CD4-positive, alpha-beta T cell treated with Interferon alpha-2 for 1 hour (primary cell): ENCODE measurements at places on chromosomes 4 and X.

DNA sequence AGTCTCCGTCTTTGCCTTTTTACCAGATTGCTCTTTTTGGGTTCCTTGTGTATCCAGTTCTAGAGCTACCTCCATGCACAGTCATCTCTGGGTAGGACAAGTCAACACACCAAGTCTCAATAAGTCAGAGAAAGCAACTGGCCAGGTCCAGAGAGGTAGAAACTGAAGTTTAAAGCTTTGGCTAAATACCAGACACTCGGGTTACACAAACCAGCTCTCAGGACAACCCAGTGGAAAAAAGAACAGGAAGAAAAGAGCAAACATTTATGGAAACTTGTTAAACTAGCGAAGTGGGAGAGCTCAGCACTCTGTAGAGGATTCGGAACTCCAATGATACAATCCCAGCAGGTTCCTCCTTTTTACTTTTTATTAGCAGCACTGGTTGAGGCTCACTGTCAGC lies 291.0 kb upstream of the CPEB2 start:
- no peak for DNase-seq

DNA sequence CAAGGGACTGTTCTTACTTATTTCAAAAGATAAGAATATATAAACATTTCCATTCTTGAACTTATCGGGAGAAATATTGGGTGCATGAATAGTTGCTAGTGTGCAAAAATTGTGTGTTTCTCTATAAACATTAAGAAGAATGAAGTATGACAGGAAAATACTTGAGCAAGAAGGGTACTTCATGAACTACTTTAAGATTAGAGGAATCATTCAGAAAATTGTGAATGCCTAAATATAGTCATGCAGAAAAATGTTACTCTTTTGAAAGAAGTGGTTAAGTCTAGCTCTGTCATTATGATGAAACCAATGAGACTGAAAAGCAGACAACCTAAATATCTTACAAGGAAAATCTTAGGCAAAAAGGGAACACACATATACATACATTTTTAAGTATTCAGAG lies 207.8 kb upstream of the PCDH18 start:
- no peak for DNase-seq

DNA sequence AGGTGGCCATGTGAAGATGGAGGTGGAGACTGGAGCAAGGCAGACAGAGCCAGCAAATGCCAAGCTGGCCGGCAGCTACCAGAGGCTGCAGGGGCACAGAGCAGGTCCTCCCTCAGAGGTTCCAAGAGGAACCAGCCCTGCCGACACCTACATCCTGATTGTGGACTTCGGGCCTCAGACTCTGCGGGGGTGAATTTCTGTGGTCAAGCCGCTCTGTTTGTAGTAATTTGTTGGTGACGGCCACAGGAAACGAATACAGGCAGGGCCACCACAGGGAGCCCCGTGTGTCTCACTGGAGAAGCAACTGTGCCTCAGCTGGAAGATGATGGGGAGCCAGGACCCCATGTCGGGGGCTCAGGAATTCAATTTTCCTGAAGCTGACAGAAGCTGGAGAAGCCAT lies 28.3 kb downstream of the ZFYVE28 start:
- DNase-seq, result no peak

DNA sequence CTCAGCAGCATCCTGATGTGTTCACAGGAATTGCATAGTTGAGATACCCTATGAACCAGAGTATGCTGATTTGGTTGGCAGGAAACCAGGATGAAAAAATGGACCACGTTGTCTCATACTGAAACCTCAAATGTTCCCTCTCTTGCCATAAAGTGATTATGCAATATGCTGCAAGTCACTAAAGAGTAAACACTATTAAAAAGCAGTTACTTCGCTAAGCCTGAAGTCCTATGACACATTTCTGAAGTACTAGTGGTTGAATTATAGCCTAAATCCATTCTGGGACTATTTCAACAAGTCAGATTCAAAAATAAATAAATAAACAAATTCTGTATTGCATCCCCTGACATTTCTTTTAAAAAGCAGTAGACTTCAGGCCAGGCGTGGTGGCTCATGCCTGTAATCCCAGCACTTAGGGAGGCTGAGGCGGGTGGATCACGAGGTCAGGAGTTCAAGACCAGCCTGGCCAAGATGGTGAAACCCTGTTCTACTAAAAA lies 106.0 kb upstream of the NAP1L5 start:
- no peak for DNase-seq

- DNase-seq, result no peak
Observed at GRCh38 chr4:139558235-139559088, 2.4 kb upstream of the SETD7 start.

GRCh38 chr4:8596891-8597290 lies 4.3 kb downstream of the CPZ start:
- DNase-seq, result no peak

DNA sequence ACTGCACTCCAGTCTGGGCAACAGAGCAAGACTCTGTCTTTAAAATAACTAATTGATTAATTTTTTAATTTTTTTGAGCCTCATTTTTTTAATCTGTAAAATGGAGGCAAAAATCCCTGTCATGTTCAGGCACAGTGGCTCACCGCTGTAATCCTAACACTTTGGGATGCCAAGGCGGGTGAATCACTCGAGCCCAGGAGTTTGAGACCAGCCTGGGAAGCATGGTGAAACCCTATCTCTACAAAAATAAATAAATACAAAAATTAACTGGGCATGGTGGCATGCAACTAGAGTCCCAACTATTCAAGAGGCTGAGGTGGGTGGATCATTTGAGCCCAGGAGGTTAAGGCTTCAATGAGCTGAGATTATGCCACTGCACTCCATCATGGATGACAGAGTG lies 15.4 kb downstream of the AMTN start:
- DNase-seq, result no peak

DNA sequence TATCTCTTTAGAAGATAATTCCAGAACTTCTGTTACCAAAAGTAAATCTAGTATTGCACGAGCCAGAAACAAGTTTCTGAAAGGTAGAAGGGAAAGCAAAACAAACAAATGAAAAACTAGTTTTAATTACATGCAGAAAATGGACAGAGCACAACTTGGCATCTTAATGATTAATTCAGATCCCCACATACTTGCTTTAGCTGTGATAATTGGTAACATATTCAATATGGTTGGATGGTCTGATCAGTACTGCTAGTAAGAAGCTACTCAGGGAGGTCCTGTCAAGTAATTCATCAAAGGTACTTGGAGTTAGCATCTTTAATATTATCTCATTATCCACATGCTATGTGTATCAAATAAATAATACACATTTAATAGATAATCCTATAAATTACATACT lies 204.3 kb downstream of the TRAM1L1 start:
- no peak for DNase-seq

GRCh38 chr4:186566068-186566467 lies 10.7 kb upstream of the MTNR1A start:
- DNase-seq, result no peak

GRCh38 chrX:28124416-28124815 lies 143.2 kb upstream of the DCAF8L1 start:
- no peak for DNase-seq

- no peak for DNase-seq
Observed at GRCh38 chr4:8831221-8832112, 40.2 kb downstream of the HMX1 start.

DNA sequence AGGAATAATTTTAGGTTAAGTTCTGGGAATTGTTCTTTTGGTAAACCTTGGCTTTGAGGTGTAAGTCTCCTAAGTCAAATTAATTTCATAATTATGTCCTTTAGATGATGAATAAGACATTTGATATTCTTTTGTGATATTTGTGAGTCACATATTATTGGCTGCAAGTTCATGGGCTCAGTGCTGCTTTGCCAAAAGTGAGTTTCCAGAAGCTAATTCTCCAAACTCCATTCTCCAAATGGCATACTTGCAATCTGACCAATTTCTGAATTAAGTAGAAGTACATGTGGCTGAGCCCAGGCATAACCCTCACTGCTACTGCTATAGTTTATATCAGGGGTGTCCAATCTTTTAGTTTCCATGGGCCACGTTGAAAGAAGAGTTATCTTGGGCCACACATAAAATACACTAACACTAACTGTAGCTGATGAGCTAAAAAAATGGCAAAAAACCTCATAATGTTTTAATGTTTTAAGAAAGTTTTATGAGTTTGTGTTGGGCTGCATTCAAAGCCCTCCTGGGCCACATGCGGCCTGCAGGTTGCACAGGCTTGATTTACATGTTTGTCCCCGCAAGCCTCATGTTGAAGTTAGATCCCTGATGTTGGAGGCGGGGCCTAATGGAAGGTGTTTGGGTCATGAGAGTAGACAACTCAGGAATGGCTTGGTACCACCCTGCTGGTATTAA lies 196.1 kb downstream of the ZNF330 start:
- no peak for DNase-seq

GRCh38 chrX:10007621-10008020 lies 40.5 kb downstream of the CLDN34 start:
- DNase-seq, result no peak

GRCh38 chr4:15753786-15754185 lies 24.3 kb upstream of the CD38 start:
- DNase-seq, result no peak

GRCh38 chrX:69501429-69501828 lies 2.7 kb upstream of the NALF2 start:
- no peak for DNase-seq

DNA sequence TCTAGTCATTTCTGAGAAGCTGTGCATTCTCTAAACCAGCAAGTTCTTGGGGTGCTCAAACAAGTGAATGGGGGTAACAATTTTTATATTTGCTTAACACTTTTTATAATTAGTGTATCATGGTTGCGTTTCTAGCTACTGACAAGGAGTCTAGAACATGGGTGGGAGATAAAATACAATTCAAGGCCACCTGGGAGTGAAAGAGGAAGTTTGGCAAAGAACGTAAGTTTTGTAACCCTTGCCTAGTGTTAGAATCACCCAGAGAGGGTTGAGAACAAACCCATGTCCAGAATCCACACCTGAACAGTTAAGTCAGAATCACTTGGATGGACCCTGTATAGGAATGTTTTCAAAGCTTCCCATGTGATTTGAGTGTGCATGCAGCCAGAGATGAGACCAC lies 92.7 kb downstream of the AFF2 start:
- DNase-seq, result no peak

DNA sequence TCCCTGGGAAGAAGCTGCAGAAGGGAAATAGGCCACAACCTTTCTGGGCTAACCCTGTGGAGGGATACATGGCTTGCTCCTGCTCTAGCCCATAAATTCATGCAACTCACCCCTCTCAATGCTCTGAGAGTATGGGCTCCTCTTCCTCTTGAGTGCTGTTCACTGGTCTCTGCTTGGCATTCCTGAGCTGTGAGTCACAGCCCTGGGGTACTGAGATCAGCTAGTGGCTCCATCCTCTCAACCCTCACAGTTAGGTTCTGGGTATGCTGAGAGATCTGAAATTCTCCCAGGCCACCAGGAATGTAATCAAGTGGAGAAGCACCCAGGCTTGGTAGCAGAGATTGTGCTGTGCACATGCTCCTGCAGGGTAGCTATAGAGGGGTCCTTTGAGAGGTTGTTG lies 60.6 kb upstream of the SPANXN2 start:
- DNase-seq, result no peak

GRCh38 chr4:174135530-174135929 lies 147.9 kb downstream of the FBXO8 start:
- no peak for DNase-seq
